ENCODE measurements at places on chromosomes 3 and 15.

GRCh38 chr3:15306979-15307359 is 25.4 kb downstream of the SH3BP5 start:
- no peak for DNase-seq

GRCh38 chr15:70535955-70536338 is 227.4 kb downstream of the UACA start:
- DNase-seq, result no peak

DNA sequence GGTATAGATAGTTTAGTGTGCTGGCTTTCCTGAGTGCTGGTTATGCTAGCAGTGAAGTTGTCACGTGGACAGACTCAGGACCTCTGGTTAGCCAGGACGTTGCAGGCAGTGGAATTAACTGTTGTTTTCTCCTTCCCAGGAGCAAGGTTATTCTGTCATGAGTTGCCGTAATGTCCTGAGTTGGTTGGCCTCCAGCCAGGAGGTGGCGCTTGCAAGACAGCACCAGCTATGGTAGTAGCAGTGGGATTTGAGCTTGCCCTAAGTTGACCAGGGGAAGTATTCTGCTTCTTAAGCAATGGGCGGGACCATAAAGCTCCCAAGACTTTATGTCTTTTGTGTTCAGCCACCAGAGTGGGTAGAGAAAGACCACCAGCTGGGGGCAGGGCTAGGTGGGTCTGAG is 240.7 kb upstream of the DNAJC19 start:
- no peak for DNase-seq

DNA sequence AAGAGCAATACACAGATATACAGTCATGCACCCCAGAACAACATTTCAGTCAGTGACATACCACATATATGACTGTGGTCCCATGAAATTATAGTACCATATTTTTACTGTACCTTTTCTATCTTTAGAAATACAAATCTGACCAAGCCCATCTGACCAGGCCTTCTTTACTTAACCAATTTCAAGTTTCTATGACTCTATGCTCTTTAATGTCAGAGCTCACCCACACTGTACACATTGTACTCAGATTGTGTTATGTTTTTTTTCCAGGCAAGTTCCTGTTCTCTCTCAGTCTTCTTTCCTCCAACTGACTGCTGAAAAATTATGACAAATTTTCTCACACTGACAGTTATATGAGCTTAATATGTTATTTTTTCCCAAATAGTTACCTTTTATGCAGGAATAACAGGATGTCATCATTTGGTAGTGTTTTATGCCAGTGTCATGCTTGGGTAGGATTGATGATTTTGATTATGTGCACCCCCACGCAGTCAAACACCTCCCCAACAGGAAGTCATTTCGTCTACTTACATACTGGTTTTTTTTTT is 8.0 kb upstream of the CBLB start:
- DNase-seq, result no peak

DNA sequence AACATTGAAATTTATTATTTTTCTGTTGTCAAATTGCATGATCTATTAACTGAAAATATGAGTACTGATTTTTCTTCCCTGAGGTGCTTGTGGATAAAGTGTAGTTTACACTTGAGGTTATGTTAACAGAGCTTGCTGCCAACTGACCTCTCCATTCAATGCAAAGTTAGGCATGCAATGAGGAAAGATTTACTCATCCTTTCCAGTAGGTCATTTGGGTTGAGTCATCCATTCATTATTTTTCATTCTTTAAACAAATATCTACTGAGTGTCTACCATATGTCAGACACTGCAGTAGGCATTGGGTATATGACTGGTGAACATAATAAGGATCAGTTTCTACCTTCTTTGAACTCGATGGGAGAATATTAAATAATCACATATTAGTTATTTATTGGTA is 604.1 kb downstream of the EDEM1 start:
- DNase-seq, result no peak

DNA sequence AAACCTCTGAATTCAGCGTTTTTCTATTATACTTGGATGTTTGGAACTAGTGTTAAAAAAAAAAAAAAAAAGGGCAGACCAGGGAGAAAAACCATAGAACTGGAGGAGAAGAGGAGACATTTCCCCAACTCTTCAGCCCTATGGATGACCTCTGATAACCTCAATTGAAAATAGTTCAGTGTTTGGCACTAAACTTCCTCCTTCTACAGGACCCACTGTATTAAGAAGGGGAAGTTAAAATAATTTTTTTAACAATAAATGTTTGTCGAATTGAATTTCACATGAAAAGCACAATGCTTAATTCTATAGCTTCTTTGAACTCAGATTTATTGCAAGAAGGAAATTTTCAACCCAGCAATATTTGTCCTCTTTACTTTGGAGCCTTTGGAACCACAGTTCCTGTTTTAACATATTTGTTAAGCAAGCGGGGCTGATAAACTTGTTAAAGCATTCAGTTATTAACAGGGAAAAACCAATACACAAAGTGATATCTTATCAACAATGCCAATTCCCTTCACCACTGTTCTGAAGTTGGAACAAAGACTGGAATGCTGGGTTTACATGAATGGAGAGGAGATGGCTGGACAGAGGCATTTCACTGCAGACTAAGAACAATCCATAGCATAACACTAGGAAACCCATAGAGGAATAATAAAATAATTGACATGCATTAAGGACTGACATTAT is 3.1 kb upstream of the A4GNT start:
- no peak for DNase-seq

- no peak for DNase-seq
Measured at GRCh38 chr15:76384409-76384808, 47.8 kb downstream of the ISL2 start.

GRCh38 chr3:61686228-61686648 is 124.9 kb downstream of the PTPRG start:
- no peak for DNase-seq

DNA sequence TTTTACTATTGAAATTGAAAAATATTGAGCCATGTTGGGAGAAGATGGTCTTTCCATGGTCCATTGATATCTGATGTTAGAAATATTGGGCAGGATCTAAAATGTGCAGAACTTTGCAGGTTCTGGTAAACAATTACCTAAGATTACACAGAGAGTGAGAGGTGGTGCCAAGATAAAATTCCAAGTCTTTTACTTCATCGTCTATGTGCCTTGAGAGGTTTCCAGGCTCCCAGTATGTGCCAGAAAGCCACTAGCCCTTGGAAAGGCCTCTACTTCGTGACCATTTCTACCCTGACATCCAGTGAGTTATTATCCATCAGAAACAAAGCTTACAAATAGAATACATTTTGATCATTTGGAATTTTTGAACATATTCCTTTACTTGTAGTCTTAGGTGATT is 27.6 kb downstream of the CD200 start:
- DNase-seq, result no peak

- no peak for DNase-seq
Measured at GRCh38 chr3:102235679-102236078, 199.1 kb upstream of the ZPLD1 start.

DNA sequence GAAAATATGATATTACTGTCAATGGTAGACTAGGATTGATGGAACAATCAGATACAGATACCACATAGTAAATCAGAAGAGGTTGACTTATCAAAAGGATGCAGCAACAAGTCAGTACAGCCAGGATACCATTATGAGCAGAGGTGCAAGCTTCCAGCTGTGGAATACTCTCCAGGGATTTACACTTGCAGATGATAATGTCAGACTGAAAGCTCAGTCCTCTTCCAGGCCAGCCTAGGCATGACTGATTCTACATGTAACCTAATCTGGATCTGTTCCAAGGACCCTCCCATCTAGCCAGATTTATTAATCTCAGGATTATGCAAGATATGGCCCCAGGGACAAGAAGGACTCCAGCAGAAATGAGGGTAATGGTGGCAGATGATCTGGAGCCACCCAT is 8.2 kb downstream of the FILIP1L start:
- no peak for DNase-seq

GRCh38 chr3:44899683-44900367 is 25.4 kb downstream of the TGM4 start:
- DNase-seq, result no peak

DNA sequence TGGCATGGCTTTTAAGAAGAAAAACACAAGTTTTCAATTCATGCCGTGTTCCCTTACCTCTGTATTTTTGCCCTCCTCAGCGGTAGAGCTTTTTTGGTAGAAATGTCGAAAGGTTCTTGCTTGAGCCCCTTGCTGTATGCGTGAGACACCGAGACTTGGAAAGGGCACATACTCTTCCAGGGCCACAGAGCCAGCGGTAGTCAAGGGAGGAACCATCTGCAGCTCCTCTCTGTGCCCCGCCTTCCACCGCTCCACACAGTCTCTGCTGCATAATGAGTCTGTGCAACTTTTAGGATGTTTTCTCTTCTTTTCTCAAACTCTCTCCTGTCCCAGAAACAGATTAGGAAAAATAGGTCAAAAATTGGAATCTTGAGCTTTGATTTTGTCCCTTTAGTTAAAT is 77.5 kb downstream of the LPP start:
- no peak for DNase-seq

DNA sequence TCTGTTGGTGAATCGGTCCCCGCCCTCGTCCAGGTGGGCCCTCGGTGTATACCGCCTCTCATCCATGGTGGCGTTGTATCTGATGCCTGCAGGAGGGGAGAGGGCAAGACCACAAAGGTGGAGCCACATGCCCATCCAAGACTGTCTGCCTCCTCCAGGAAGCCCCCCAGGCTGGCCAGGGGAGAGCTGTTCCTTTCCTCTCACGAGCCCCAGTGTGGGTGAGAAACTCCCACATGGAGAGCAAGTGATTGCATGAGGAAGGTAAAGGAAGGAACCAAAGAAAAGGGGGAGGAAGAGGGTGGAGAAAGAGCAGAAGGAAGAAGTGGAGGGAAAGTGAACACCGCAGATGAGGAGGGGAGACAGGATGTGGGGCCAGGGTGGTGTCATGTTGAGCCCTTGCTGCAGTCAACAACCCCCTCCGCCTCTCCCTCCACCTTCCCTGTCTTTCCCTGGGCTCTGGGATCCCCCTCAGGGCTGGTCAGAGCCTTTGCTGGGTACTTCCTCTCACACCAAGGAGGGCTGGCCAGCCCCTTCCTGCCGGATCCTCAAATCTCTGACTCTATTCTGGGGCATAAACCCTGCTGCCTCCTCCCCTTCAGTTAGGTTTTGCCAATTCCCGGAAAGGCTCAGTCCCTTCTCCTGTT is 49.3 kb downstream of the FEM1B start:
- DNase-seq, result no peak

- no peak for DNase-seq
Measured at GRCh38 chr3:192130534-192131132, 596.7 kb downstream of the FGF12 start.

DNA sequence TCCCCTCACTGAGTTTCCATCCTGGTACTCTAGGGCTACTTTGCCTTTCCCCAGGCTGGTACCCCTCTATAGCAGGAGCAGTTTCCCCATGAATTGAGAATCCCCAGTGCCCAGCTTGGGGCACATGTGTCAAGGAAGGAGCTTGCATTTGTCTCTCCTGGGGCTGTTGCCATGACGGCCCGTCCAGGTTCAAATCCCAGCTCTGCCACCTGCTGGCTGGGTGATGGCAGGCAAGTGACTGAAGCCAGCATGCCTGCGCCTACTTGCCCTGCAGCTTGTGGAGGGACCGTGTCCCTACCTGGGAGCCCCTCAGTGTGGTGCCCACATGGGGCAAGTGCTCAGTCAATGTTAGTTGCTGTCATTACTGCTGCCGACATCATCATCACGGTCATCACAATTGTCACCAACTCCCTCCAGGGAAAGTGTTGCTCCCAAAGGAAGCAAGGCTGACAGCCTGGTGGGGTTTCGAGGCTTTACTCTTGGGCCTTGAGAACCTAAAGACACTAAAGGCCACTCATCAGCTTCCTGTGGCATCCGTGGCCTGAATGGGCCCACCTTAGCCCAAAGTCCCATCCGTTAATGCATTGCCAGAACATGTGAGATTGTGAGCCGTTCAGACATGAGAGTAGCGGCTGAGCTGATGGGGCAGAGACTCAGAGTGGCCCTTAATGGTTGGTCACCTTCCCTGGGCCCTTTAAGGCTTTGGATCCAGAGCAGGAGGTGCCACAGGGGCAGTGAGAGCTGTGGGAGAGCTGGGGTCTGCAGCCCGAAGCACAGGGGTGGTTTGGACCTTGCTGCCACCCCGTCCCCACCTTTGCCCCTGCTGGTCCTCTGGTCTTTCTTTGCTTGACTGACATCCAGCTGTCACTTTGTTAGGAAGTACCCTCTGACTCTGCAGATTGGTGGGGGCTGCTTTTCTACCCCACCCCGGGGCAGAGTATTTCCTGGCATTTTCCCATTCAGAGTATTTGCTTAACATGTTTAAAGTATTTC is 144.4 kb downstream of the DNAJB8 start:
- DNase-seq, result no peak

- DNase-seq, result no peak
Measured at GRCh38 chr3:46893146-46893748, 15.7 kb downstream of the PTH1R start.

GRCh38 chr15:44706946-44707636 is 4.0 kb downstream of the PATL2 start:
- DNase-seq, result no peak

DNA sequence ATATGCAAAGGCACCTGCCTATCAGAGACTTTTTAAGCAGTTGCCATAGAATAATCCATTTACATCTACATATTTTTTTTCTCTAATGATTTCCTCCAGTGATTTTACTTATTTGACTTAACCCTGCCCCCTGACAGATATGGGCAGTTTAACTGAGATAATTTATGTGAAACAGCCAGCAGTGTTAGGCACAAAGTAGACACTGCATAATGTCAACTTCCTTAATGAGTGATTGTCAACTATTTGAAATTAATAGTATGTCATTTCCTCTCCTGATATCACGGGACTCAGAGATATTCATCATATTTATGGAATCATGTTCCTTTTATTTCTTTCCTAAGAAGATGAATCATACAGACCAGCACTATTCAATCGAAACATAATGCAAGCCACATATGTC is 179.9 kb upstream of the ATP10A start:
- DNase-seq, result no peak

- no peak for DNase-seq
Measured at GRCh38 chr3:13022348-13023234, 50.6 kb downstream of the IQSEC1 start.

DNA sequence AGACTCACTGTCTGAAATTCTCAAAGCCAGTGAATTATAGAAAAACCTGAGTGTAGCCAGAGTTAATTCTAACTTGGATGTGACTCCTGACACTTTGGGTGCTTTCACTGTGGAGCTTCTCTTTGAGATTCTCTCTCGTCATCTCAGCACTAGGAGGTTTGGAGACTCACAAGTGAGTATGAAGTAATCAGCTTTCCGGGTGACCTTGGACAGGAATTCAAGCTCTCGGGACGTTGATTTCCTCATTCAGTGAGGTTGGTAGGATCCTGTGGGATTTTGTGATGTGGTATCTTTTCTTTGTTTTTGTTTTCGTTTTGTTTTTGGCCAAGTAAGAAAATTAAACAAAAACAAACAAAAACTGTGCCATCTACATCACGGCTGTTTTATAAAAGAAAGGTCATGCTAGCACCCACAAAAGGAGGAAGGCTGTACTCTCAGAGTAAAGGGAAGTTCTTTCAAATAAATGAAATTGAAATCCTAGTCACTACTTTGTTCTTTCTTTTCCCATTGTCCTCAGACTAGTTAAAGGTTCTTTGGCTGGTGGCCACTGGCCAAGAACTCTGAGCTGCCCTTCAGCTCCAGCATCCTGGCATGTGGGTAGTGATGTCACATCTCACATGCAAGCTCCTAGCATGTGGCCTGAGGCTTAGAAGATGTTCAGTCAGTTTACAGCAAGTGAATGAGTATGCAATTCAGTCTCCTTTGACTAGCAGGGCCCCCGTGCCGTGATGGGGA is 263.3 kb upstream of the TPM1 start:
- no peak for DNase-seq

- DNase-seq, result no peak
Measured at GRCh38 chr3:142960322-142960850, 3.1 kb downstream of the PAQR9 start.
